ENCODE measurements at places on chromosomes 1 and 21.
A peak's percentile ranks its signal among the peaks of the same experiment; 100 is the strongest.

GRCh38 chr1:41434748-41435449 is 49.6 kb downstream of the EDN2 start:
- DNase-seq, result no peak

- DNase-seq, result peak; percentile 10
These were observed 146.6 kb downstream of the SPATA46 start for GRCh38 chr1:162230096-162230495.

DNA sequence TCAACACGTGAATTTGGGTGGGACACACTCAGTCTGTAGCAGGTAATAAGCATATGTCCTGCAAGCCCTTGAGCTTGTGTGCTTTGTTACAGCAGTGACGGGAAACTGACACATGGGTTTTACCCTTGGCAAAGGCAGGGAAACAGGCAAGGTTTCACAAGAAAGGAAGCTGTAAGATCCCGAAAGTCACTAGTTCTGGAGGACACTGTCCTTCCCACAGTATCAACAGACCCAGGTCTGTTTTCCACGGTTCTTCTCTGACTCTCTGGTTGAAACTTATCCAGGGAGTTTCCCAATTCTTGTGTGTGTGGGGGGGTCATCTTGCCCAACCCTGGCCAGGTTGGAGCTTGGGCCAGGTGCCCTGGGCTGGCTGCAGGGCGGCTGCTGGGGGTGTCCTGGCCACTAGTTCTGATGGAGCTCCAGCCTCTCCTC is 29.3 kb upstream of the ZBTB21 start:
- no peak for DNase-seq

DNA sequence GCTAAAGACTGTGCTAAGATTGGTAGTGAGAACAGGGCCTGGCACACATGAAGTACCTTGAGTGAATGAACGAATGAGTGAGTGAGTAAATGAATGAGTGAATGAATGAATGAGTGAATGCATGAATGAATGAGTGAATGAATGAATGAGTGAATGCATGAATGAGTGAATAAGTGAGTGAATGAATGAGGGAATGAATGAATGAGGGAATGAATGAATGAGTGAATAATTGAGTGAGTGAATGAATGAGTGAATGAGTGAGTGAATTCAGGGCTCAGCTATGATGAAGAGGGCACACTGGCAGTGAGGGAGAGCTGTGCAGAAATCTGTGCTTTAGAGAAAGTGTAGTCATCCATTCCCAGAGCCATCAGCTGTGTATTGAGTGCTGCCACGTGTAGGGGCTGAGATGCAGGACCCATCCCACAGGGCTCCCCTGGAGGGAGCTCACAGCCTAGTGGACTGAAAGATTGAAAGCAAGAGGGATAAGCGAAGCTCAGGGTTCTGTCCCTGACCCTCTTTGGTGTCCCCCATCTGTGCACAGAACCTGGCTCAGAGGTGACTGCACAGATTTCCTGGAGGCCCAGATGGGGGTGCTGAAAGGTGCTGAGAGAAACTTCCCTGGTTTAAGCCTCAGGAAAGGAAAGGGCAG is 217.9 kb upstream of the VAMP3 start:
- no peak for DNase-seq

DNA sequence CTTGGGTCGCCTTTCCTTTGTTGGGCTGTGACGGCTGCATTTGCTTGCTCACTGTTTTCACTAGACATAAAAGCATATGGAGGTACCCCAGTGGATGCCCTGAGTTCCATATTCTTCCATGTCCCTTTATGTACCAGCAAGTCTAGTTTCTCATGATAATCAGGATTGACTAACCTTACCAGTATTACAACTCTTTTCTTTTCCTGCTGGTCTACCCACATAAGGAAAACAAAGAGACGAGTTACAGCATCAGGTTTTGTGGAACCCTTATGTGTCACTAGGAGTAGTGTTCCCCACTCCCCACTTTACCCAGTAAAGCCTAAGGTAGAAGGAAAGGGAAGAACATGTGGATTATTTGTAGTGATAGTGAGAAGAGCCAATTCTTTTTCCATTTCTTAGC is 16.4 kb upstream of the CENPF start:
- no peak for DNase-seq

DNA sequence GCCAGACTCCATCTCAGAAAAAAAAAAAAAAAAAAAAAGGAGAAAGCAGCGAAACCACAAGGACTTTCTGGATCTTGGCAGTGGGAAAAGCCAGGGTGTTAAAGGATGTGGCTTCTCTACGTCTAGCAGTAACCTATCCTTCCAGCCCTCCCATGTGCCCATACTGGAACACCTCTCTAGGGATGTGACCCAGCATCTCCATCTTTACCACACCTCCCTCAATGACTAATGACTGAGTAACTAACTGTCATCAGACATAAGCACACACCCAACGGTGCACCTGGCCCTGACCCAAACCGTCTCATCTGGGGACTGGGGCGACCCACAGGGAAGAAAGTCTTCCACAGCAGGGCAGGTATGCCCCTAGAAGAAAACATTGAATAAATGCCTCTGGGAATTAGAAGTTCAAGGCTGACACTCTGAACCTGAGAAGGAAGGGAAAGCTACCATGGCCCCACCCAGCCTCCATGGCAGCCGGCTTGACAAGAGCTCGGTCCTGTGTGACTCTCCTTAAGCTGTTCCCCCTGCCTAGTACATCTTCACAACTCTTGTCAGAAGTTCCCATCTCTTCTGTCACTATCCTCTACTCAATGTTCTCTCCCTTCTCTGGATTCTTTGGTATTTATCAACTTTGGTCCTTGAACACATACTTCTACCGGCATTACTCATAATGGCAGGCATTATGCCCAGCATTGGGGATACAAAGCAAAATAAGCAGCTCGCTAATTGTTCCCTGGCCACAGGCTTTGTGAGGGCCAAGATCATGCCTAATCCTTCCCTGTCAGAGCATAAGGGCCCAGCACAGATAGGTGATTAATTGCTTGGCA is 14.8 kb upstream of the PAQR6 start:
- DNase-seq, result no peak

DNA sequence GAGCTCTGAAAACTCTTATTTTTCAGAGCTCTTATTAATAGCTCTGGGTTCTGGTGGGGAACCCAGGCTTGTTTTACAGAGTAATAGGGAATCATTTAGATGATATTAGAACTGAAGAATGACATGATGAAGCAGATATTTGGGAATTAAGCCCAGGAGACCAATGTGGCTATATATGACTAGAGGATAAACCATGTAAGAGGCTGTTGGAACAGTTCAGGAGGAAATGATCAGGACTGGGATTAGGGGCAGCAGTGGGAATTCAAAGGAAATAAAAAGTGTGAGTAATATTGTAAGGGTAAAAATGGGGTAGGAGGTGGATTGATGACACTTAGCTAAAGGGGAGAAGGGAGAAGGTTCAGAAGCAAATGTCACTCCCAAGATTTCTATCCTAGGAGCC is 58.6 kb downstream of the GIPC2 start:
- DNase-seq, result no peak

DNA sequence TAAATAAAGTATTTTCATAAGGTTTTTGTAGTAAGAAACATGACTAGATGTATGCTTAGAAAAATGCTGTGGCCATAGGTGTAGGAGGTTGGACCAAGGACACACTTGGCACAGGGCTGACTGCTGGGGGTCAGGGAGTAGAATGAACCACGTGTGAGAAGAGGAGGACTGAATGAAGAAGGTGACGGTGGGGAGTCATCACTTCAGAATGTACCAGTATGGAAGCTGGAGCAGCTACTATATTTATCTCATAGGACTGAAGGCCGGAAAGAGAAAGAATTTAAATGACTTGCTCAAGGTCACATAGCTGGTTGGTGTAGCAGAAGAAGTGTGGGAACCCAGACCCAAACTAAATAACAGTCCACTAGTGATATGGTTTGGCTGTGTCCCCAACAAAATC is 79.8 kb upstream of the HAO2 start:
- no peak for DNase-seq

DNA sequence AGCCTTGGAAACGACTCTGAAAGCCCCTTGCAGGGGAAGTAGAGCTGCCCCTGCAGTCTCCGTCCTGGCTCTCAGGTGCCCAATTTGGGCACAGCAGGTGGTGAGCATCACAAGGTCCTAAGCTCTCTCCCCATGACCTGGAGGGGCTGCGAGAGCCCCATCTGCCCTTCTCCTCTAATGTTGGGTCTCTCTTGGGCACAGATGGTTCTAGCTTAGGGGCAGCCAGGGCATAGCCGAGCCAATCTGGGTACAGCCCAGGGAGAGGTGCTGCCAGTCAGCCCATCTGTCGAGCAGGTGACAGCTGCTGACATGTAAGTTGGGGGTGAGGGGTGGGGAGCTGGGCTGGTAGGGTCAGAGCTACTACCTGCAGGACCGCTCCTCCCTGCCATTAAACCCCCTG is 50.7 kb downstream of the SYT2 start:
- no peak for DNase-seq

GRCh38 chr1:226976276-226976977 is 36.3 kb downstream of the COQ8A start:
- DNase-seq, result no peak

DNA sequence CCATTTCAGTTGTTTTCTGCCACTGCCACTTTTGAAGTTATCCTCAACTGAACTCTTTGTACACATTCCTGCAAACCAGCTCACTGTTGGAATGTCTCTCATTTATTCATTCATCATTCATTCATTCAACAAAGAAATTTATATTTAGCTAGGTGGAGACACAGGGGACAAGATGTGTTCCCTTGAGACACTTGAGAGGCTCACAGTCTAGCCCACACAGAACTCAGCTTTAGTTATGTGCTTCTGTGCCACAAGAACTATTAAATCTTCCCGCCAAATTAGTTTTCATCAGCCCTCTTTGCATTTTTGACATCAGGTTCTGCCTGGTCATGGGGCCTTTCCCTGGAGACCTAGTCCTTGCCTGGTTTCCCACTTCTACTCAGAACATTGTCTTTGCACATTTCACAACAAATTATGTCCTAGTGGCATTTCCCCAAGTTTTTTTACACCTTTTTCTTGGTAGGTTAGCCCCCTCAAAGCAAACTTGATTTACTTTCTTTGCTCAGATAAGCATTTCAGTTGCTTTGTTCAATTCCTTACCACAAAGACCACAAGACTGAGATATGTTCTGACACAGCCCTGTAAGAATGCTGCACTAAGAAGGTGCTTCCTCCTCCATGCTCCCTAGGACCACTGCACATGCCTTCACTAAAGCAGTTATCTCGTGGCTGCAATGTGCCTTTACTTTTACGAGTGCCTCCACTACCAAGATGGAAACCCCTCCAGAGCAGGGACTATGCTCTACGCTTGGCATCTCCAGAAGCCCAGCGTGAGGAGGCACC is 31.0 kb downstream of the ILDR2 start:
- DNase-seq, result peak; percentile 80

GRCh38 chr1:84582802-84583587 is 8.8 kb upstream of the CTBS start:
- no peak for DNase-seq

DNA sequence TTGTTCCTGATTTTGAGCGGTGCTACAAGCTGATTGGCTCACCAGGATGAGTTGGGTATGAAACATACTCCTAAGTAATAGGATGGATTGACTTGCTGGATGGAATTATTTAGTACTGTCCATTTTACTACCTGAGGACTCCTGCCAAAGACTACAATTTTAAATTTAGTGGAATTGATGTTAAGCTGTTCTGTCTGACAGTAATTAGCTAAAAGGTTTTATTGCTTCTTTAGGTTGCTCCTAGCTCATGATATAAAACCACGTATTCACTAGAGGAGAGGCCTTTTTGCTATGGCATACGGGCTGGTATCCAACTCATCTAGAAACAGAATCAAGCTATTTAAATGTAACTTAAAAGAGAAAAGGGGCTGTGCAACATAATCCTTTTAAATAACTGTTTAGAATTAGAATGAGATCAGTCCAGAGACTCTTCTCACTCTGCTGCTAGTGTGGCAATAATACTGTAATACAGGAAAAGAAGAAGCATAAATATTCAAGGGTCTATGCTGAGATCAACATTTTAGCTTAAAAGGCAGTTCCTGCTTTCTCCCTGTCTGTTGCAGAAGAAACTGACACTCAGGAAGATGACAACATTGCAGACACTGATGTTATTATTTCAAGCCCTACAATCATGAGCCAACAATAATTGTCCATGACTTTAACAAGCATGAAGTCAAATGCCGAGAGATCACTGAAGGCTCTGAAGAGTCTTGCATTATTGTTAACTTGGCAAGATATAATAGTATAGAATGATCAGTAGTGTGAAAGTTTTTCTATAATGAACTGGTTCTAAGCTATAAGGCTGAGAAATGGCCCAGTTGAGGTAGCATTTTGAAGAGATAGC is 258.7 kb upstream of the ADGRL4 start:
- DNase-seq, result no peak

GRCh38 chr1:79760531-79760930 is 754.0 kb upstream of the ADGRL4 start:
- DNase-seq, result peak; percentile 55

- DNase-seq, result no peak
These were observed 2.6 kb downstream of the SYPL2 start for GRCh38 chr1:109468903-109469302.

GRCh38 chr1:229378586-229379367 is 35.9 kb upstream of the CCSAP start:
- no peak for DNase-seq

- peak; percentile 71 for DNase-seq
These were observed 6.7 kb upstream of the FAM167B start for GRCh38 chr1:32240140-32240951.

DNA sequence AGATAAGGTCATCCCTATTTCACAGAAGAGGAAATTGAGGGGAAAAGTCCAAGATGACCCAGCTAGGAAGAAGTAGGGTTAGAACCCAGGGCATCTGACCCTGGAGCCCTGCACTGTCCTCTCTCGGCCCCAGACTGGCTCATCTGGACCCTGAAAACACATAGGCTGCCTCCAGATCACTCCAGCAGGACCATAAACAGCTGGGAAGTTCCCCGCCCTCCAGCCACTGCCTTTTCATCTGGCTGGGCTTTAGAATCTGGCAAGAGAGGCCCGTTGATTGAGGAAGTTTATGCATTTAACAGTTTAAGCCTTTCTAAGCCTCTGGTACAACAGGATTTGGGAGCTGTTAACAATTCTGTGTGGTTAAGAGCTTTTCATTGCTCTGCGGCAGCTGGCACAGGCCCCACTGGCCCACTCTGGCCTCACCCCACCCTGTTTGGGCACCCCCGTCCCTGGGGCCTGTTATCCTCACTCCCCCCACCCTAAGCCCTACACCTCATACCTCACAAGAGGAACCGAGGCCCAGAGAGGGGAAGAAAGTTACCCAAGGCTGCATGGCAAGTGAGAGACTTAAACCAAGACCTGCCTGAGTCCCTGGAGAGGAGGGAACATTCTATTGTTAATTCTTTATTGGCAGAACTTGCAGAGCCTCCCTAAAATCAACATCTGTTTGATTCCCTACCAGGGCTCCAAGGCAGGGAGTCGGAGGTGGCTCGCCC is 84.2 kb downstream of the EPHB2 start:
- DNase-seq, result no peak

All from OCI-M1 (cell line).